ENCODE measurements at places on chromosomes 1 and 21.

GRCh38 chr1:213796525-213796924 lies 191.2 kb upstream of the PROX1 start:
- no peak for DNase-seq

DNA sequence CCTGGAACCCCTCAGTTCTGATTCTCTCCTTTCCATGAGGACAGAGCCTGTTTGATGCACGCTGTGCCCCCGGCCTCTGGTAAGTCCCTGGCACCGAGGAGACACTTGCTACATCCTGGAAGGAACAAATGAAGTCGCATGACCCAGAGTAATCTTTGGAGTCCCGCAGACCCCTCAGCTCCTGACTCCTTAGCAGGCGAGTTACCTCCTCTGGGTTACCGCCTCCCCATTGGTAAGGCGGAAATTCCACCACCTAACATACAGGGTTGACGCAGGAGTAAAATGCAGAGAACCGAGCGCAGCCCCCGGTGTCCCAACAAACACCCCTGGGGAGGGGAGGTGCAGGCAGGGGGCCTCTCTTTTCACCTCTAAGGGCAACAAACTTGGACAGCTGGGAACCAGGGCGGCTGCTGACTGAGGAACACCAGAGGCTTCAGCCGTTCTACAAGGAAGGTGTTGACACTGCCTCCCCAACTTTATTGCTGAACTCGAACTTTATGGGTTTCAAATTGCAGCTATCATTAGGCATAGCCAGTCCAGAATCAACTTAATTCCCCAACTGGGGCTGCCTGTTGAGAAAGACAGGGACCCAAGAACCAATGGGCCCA lies 115.3 kb upstream of the IFFO2 start:
- DNase-seq: no peak

DNA sequence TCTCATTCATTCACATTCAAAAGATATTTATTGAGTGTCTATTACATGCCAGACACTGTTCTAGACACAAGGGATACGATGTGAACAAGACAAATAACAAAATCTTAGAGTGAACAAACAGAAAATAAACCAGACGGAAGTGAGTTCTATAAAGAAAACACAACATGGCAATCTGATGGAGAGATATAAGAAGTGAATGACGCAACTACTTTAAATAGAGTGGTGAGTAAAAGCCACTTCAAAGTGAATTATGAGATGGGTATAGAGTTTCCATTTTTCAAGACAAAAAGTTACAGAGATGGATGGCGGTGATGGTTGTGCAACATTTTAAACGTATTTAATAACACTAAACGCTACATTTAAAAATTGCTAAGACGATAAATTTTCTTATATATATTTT lies 75.4 kb downstream of the CEP170 start:
- DNase-seq: no peak

GRCh38 chr1:153566414-153567371 lies 1.0 kb upstream of the S100A2 start:
- DNase-seq: no peak

- no peak for DNase-seq
These were observed 4.9 kb downstream of the ADAMTSL4 start for GRCh38 chr1:150554086-150554452.

- no peak for DNase-seq
These were observed 81.2 kb downstream of the SIPA1L2 start for GRCh38 chr1:232548691-232549090.

DNA sequence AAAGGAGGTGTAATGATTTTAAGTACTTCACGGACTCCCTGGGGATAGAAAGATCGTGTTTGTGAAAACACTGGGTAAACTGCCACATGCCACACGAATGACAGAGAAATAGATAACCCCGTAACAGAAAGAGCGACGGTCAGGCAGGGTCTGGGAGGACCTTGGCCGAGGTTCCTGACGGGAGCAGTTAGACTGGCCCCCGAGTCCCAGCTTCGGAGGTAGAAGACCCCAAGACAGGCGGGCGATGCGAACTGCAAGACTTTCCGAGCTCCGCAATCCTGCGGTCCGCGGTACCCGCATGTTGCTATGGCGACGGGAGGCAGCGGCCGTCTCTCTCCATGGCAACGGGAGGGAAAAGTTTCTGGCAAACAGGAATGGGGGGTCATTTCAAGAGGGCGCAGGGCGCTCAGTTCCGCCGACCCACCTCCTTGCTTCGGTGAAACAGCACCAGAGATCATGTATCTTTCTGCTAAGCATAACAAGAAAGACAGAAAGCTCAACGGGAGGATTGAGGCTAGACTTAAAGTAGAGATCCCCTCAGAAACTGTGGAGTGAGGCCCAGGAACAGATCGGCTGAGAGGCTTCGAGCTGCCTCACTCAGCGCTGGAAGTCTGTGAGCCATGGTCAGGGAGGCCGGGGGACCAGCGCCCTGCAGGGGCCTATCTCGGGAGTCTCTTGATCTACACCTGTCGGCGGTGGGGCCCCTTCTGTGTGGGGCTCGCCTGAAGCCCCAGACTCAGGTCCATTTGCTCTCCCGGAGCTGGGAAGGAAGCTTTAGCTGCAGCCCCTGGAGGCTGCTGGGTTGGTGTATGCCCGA lies 685 bp upstream of the SYT6 start:
- no peak for DNase-seq

GRCh38 chr1:231027136-231027925 lies 12.7 kb downstream of the FAM89A start:
- no peak for DNase-seq

- DNase-seq: peak; percentile 53
These were observed 73.5 kb downstream of the BACH1 start for GRCh38 chr21:29372063-29372802.

DNA sequence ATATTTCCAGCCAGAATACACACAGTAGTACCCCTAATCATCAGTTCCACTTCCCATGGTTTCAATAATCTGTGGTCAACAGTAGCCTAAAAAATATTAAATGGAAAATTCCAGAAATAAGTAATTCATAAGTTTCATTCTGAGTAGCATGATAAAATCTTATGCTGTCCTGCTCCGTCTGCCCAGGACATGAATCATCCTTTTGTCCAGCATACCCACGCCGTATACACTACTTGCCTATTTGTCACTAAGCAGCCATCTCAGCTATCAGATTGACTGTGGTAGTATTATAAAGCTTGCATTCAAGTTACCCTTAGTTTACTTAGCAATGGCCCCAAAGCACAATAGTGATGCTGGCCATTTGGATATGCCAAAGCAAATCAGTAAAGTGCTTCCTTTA lies 118.7 kb downstream of the SLC5A9 start:
- no peak for DNase-seq

- no peak for DNase-seq
These were observed 32.6 kb downstream of the RNF11 start for GRCh38 chr1:51268634-51269033.

DNA sequence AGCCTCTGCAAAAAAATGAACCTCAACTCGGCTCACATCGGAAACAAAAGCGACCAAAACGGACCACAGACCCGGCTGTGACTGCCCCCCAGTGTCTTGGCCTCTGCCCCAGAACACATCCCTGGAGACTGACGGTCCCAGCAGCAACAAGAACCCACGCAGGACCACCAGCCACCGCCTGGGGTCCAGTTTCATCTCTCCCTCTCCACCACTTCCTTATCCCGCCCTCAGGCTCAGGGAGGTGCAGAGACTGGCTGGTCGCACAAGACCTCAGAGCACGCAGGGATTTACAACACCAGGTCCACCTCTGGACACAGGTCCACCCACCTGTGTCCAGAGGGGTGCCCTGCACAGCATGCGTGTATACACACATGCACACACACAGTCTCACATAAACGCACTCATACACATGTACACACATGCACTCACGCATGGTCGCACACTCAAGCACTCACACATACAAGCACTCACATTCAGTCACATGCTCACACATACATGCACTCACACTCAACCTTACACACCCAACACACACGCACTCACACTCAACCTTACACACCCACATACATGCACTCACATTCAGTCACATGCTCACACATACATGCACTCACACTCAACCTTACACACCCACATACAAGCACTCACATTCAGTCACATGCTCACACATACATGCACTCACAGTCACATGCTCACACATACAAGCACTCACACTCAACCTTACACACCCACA lies 18.6 kb upstream of the TMEM52 start:
- DNase-seq: no peak

- DNase-seq: no peak
These were observed 1.9 kb downstream of the SORT1 start for GRCh38 chr1:109395602-109396512.

GRCh38 chr21:15731243-15731613 lies 1.4 kb downstream of the USP25 start:
- DNase-seq: no peak

DNA sequence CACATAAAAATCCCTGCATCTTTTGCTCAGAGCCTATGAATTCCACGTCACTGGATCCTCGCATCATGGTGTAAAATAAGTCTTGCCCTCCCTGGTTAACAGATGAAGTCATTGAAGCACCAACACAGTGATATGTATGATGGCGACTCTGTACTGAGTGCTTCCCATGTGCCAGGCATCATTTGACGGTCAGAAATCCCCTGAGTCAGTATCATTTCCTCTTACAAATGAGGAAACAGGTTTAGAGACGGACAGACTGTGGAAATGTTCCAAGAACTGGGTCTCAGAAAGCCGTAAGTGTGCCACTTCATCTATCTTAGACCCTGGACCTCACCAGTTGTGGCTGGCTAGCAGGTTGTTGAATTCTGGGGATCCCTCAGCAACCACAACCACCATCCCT lies 5.1 kb upstream of the OLFML2B start:
- DNase-seq: no peak

GRCh38 chr21:14384453-14384852 lies 1.5 kb upstream of the HSPA13 start:
- no peak for DNase-seq

- DNase-seq: no peak
These were observed 137.9 kb downstream of the DENND1B start for GRCh38 chr1:197637406-197637805.

DNA sequence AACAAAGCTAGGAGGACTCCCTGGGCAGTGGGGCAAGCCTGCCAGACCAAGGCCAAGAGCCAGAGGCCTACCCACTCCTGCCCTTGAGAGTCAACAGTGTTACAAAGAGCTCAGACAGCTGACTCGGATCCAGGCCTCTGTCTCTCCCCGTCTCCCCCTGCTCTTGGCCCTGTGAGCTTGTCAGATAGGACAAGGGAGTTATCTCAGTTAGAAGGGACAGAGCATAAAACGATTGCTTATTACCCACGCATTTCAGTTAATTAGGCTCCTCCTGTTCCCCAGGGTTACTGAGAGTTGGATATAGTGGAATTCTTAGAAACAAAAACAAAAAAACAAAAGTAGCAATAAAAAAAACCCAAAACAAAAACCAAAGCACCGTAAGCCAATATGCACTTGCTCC lies 1.3 kb downstream of the SLC41A1 start:
- DNase-seq: no peak

DNA sequence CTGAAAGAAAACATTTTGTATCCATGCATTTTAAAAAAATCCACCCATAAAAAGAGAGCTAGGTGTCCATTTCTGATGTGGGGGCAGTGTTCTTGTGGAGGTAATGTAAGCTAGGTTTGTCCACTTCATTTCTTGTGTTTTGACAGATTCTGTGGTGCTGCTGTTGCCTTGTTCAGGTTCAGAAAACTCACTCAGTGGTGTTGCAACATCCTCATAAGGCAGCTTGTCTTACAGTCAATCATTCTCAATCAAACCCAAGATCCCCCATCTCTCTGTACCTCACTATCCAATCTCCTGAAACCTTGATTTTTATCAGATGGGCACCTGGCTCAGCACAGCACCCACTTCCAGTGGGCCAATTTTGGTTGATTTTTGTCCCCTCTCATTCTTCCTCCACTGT lies 94.1 kb downstream of the TENT5C start:
- DNase-seq: no peak

GRCh38 chr1:222995236-222995580 lies 147.8 kb downstream of the TLR5 start:
- DNase-seq: no peak

DNA sequence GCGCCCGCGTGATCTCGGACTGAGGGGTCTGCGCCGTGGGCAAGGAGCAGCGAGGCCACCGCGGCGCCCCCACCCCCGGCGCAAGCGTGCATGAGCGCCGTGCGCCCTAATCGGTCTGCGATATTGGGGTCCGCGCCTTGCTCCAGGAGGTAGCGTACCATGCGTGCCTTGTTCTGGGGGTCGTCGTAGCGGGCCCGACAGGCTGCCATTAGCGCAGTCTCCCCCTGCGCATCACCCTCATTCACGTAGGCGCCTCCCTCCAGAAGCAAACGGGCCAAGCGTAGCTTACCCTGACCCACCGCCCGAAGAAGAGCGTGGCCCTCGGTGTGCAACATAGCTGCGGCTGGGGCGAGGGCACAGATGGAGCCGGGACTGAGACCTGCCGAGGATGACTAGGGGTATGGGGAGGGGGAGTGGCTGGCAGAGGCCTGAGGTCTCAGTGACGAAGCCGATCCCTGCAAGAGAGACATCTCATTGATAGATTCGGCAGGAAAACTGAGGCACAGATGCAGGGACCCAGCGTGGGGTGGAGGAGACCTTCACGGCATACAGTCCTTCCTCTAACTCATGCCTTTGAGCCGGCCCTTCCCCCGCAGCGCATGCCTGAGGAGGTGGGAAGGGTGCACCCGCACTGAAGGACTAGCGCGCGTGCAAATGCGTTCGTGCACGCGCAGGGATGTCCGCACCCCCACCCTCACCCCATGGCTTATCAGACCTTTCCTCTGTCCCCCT lies 2.8 kb downstream of the ANKRD34A start:
- no peak for DNase-seq

GRCh38 chr1:232328486-232329102 lies 301.3 kb downstream of the SIPA1L2 start:
- no peak for DNase-seq

DNA sequence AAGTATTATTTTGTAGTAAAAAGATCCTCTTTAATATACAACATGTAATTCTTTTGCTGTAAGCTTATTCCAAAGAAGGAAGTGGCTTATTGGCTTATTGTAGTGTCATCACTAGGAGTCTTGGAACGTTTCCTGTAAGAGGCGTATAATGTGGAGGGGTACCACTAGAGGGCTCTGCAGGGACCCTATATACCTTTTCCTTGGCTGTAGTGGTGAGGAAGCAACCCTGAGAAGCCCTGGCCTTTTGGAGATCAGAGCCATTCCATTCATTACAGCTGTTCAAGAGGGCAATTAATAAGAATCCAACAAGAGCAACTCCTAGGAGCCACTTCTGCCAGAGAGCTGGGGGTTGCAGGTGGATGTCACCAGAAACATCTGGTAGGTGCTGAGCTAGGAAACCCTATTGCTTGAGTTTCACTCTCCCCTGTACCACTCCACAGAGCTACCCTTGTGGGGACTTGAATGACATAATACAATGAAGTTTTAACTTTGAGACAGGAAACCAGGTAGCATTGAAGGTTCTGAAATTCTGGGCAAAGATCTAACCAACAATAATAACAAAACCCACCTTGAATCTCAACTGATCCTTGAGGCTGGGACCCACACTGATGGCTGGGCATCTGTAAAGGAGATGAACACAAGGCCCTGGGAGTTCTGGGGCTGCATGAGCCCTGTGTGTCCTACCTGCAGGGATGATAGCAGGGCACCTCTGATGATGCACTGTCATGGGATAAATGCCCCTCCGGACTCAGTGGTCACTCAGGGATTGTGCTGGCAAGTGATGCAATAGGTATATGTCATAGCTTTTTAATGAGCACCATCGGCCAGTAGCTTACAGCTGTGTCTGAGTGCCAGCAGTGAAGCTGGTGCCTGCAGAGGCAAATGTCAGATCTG lies 160.2 kb upstream of the COA6 start:
- DNase-seq: no peak

Data from GM18507 (cell line).